Caco-2 (cell line): ENCODE measurements at places on chromosomes 13 and 19. TPM values are rescaled to one million over a fixed set of nuclear protein-coding genes. Genes with fewer than 3 reads are reported as not detected.

ZNF524 gene
- 10.8 and 11.1 TPM in 2 replicates for total RNA-seq

NXNL1 gene
- total RNA-seq, result not detected in 2 replicates

MTUS2 gene
- 1.1 and 1.7 TPM in 2 replicates for total RNA-seq

MIPEP gene
- total RNA-seq, result 40.6 and 40.8 TPM in 2 replicates

EXOC3L2 gene
- not detected in 2 replicates for total RNA-seq

SBK2 gene
- not detected in 2 replicates for total RNA-seq

ZNF8 gene
- total RNA-seq, result 8.4 and 8.5 TPM in 2 replicates

CASP14 gene
- not detected in 2 replicates for total RNA-seq

C1QTNF9B gene
- total RNA-seq, result not detected in 2 replicates

KCNN1 gene
- not detected in 2 replicates for total RNA-seq

ZNF20 gene
- total RNA-seq, result 5.8 TPM in 2 replicates

ZNF787 gene
- 58.1 and 60.0 TPM in 2 replicates for total RNA-seq

B3GLCT gene
- 4.5 TPM in 2 replicates for total RNA-seq

RUBCNL gene
- total RNA-seq, result 14.0 and 16.0 TPM in 2 replicates

NLRP12 gene
- total RNA-seq, result not detected in 2 replicates

PRR36 gene
- total RNA-seq, result 3.7 and 4.4 TPM in 2 replicates

TUBA3C gene
- total RNA-seq, result not detected in 2 replicates

PTGIR gene
- total RNA-seq, result not detected in 2 replicates

LIM2 gene
- not detected in 2 replicates for total RNA-seq

ZNF525 gene
- 12.7 and 15.0 TPM in 2 replicates for total RNA-seq

ZNF234 gene
- 9.4 and 13.3 TPM in 2 replicates for total RNA-seq

GAPDHS gene
- not detected in 2 replicates for total RNA-seq

NCAN gene
- total RNA-seq, result not detected in 2 replicates

BRSK1 gene
- total RNA-seq, result 24.6 and 28.6 TPM in 2 replicates

PSG3 gene
- not detected in 2 replicates for total RNA-seq

IQCN gene
- total RNA-seq, result 1.5 and 2.1 TPM in 2 replicates

CYP4F12 gene
- 0.16 and 0.39 TPM in 2 replicates for total RNA-seq

GSK3A gene
- total RNA-seq, result 59.6 and 60.2 TPM in 2 replicates

ICAM3 gene
- total RNA-seq, result 6.9 and 9.8 TPM in 2 replicates

ICAM5 gene
- 2.5 and 3.2 TPM in 2 replicates for total RNA-seq

SHISA7 gene
- not detected in 2 replicates for total RNA-seq

TSKS gene
- not detected in 2 replicates for total RNA-seq

ZNF121 gene
- total RNA-seq, result 35.5 and 38.4 TPM in 2 replicates

TMIGD2 gene
- total RNA-seq, result not detected in 2 replicates

CDC16 gene
- 80.5 and 80.8 TPM in 2 replicates for total RNA-seq

RHPN2 gene
- 69.5 and 78.5 TPM in 2 replicates for total RNA-seq

KLK8 gene
- total RNA-seq, result 1.7 TPM in 1 of 2 replicates, not detected in the other

MEIOSIN gene
- total RNA-seq, result not detected in 2 replicates

IRGC gene
- not detected in 2 replicates for total RNA-seq

MEX3D gene
- total RNA-seq, result 50.6 and 52.1 TPM in 2 replicates

PSG5 gene
- 1.2 and 1.7 TPM in 2 replicates for total RNA-seq

HIPK4 gene
- not detected in 2 replicates for total RNA-seq

ZNF430 gene
- total RNA-seq, result 9.5 and 11.1 TPM in 2 replicates

LYL1 gene
- 0.35 and 0.59 TPM in 2 replicates for total RNA-seq

VSTM2B gene
- not detected in 2 replicates for total RNA-seq

TMEM190 gene
- not detected in 2 replicates for total RNA-seq

ZNF101 gene
- total RNA-seq, result 11.8 and 12.5 TPM in 2 replicates

NUMBL gene
- 21.1 and 22.0 TPM in 2 replicates for total RNA-seq

UQCR11 gene
- total RNA-seq, result 222 and 238 TPM in 2 replicates

LYPD5 gene
- 0.93 and 0.95 TPM in 2 replicates for total RNA-seq

OR7G3 gene
- total RNA-seq, result not detected in 2 replicates

GCDH gene
- 31.4 and 32.4 TPM in 2 replicates for total RNA-seq
